ENCODE measurements at places on chromosomes 11 and 22.

- peak; percentile 33 for DNase-seq
Measured at GRCh38 chr22:42991010-42991651, 23.8 kb downstream of the PACSIN2 start.

DNA sequence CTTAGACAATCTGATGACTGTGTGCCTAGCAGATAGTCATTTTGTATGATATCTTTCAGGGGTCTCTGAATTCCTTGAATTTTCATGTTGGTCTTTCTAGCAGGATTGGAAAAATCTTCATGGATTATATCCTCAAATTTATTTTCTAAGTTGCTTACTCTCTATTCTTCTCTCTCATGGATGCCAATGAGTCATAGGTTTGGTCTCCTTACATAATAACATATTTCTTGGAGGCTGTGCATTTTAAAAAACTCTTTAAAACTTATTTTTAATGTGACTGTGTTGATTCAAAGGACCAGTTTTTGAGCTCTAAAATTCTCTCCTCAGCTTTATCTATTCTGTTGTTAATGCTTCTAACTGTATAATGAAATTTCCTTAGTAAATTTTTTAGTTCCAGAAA is 198.7 kb downstream of the AASDHPPT start:
- no peak for DNase-seq

- DNase-seq, result no peak
Measured at GRCh38 chr11:74388678-74389327, 9.4 kb downstream of the PGM2L1 start.

GRCh38 chr22:44382116-44383038 is 69.6 kb upstream of the SHISAL1 start:
- no peak for DNase-seq

GRCh38 chr22:46009730-46010129 is 32.8 kb upstream of the WNT7B start:
- no peak for DNase-seq

GRCh38 chr11:87879118-87879517 is 296.1 kb downstream of the RAB38 start:
- DNase-seq, result no peak

GRCh38 chr11:109864834-109865547 is 228.2 kb upstream of the ZC3H12C start:
- no peak for DNase-seq

DNA sequence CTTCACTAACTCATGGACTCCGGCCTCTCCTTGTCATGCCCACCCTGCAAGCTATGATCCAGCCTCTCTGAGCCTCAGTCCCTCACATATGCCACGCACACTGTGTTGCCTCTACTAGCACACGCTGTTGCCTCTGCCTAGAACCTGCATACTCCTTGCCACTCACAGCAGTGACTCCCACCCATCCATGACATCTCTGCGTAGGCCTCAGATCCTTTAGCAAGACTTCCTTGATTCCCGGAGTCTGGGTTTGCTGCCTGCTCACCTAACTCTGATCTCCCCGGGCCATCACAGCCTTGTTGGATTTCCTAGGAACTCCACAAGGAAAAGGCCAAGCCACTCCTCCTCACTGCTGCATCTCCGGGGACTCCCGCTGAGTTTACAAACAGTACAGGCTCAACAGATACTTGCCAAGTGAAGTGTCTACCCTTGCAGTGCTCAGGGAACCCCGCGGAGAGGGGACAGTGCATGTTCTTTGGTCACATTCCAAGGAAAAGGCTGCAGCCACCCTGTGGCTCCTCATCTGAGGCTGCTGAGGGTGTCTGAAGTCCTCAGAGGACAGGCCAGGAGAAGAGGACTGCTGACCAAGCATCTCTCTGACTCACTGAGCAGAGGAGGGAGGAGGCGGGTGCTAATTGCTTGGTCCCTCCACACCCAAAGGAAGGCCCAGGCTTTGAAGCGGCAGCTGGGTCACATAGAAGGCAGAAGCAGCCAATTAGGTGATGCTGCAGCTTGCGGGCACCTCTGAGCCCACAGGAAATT is 42.4 kb upstream of the NAV2 start:
- DNase-seq, result no peak

DNA sequence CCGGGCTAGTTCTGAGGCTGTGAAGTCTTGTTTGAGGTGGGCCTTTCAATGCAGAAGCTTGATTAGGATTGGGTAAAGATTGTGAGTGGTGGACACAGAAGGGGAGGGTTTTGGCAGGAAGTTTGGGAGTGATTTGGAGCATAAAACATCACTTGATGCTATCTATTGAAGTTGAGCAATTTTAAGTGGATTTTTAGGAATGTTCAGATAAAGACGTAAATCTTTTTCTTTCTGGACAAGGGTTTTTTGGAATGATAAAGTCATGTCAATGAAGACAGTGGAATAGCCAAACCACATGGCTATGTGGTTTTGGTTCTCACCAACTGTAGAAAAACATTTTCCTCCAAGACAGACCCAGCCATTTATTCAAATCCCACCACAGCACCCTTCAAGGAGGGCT is 111.2 kb upstream of the SNX19 start:
- no peak for DNase-seq

- no peak for DNase-seq
Measured at GRCh38 chr11:30594646-30595411, 8.7 kb upstream of the MPPED2 start.

- peak; percentile 28 for DNase-seq
Measured at GRCh38 chr11:73201888-73202780, 15.9 kb upstream of the P2RY2 start.

DNA sequence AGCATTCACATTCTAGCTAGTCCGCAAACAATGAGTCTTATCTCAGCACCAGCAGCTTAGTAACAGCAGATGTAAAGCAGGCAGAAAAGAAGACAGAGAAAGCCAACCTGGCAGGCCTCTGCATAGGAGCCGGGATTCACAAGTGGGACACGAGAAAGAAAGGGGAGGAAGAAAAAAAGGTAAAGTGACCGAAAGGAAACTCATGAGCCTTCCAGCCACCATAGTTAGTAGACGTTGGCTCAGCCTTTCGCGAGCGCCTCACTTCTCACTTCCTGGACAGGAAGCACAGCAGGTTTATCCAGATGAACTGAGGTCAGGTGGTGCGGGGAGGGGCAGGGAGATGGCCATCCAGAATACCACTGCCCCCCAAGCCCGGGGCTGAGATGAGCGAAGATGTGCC is 19.7 kb upstream of the KAT5 start:
- no peak for DNase-seq

DNA sequence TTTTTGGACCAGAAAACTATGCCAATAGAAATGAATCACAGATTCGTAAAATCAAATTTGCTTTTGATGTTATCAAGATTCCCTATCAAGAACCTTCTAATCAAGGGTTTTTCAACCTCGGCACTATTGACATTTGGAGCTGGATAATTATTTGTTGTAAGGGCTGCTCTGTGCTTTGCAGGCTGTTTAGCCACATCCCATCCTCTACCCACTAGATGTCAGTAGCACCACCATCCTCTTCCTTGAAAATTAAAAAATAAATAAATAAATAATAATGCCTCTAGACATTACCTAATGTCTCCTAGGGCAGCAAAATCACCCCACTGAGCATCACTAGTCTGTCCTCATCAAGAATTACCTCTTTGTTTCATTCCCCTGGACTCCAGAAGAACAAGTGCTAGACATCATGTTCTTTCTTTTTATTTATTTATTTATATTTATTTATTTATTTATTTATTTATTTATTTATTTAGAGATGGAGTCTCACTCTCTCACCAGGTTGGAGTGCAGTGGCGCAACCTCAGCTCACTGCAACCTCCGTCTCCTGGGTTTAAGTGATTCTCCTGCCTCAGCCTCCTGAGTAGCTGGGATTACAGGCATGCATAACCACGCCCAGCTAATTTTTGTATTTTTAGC is 744.7 kb downstream of the KCNA4 start:
- DNase-seq, result no peak

DNA sequence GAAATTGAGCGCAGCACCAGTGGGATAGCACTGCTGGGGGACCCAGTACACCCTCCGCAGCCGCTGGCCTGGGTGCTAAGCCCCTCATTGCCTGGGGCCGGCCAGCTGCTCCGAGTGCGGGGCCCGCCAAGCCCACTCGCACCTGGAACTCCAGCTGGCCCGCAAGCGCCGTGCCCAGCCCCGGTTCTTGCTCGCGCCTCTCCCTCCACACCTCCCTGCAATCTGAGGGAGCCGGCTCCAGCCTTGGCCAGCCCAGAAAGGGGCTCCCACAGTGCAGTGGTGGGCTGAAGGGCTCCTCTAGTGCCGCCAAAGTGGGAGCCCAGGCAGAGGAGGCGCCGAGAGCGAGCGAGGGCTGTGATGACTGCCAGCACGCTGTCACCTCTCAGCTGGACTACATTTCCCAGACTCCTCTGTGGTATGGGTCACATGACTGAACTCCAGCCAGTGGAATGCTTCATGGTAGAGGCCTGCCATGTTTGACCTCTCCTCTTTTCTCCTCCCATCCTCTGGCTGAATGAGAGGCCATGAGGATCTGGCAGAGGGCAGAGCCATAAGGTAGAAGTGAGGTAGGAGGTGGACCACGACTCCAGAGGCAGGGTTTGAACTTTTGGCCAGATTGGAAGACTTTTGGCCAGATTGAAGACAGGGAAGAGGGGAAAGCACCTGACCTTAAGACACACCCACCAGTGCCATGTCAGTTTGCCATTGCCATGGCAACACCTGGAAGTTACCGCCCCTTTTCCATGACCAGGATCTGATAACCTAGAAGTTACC is 6.2 kb downstream of the MRGPRD start:
- peak; percentile 23 for DNase-seq

- no peak for DNase-seq
Measured at GRCh38 chr22:31278151-31278621, 14.1 kb downstream of the PIK3IP1 start.

DNA sequence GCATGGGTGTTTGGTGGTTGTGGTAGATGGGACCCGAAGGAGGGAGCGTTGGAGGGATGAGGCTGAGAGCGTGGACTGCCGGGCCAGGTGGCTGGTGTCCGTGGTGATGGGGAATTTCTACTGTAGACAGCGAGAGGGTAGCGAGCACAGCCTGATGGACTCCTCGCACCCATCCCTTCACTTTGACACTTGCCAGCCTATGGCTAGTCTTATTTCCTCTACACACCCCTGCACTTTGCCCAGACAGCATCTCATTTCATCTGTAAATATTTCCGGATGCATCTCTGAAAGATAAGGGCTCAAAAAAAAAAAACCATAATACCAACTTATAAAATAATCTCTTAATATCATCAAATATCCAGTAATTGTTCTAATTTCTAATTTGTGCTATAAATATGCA is 5.8 kb downstream of the OMP start:
- no peak for DNase-seq

DNA sequence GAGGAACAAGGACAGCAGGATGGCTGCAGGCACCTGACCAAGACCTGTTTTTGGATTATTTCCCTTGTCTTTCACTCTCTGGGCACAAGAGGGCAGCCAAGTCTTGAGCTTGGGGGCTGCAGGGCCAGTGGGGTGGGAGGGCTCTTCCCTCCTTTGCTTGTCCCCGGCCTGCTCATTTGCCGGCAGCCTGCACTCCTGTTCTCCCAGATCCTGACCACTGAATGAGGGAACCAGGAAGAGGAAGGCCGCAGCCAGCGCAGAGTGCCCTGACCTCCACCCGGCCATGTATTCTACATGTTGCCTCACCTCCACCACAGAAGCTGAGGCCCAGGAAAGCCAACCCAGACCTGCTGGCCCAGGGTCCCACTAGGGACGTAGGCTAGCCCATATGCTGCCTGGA is 15.5 kb upstream of the NNMT start:
- peak; percentile 73 for DNase-seq

- DNase-seq, result no peak
Measured at GRCh38 chr11:104570078-104570701, 328.1 kb downstream of the CASP12 start.

DNA sequence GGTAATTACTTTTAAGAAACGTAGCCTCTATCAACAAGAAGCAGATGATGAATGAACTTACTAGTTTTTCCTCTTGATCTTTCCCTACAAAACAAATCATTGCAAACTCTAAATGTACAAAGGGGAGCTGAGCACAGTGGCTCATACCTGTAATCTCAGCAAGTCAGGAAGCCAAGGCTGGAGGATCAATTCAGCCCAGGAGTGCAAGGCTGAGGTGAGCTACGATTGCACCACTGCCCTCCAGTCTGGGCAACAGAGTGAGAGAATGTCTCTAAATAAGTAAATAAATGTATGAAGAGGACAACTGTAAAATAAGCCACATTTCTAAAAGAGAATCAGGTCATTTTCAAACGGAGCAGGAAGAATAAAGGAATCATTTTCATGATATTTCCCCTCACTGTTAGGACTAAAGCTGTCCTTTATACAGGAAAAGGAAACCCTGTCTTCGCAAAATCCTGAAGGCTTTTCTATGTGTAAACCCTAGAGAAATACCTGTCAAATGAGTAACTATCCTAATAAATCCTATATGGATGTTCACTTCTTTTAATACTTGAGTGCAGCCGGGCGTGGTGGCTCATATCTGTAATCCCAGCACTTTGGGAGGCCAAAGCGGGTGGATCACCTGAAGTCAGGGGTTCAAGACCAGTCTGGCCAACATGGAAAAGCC is 41.2 kb downstream of the RRAS2 start:
- no peak for DNase-seq

DNA sequence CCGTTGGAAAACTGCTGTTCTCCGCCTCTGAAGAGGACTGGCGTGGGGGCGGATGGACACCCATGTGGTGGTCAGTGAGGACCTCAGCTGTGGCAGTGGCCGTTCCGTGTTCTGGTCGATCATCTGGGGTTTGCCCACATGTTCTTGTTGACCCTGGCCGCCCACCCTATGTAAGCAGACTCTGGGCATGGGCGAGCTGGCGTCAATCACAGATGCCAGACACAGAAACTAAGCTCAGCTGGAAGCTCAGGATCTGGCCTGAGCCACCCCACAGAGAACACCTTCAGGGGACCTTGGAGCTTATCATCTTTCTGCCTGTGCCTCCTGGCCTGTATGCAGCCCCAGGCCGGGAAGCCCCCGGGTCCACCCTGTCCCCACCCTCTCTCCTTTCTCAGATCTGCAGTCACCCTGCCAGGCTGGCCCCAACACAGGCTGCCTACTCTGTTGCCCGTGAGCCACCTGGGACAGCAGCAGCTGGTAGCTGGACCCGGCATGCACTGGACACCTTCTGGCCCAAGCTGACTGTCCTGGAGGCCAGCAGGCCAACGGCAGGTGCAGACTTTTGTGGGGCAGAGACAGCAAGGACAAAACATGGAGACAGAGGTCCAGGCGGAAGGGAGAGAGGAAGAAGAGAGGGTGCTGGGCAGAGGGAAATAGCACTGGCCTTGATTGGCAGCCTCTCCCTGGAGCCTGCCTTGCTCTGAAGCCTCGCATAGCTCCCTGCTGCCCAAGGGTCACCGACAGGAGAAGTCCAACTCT is 91.5 kb downstream of the PHF21B start:
- peak; percentile 52 for DNase-seq

- no peak for DNase-seq
Measured at GRCh38 chr11:128294001-128294670, 293.2 kb downstream of the ETS1 start.

DNA sequence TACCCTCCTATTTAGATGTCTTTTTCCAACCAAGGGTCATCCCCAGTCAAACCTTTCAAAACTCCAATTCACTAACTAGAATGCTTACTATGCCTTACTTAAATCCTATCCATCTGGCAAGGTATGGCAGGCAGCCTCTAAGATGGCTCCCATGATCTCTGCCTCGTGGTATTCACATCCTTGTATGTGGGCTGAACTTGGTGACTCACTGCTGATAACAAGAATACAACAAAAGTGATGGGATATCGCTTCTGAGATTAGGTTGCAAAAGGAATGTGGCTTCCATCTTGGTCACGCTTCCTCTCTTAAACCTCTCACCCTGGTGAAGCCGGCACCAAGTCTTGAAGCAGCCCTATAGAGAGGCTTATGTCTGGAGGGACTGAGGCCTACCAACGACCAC is 29.6 kb upstream of the UPB1 start:
- DNase-seq, result no peak
